ENCODE measurements at places on chromosomes 7 and 10.
A peak's percentile ranks its signal among the peaks of the same experiment; 100 is the strongest.

- no peak for DNase-seq
These were observed 45.5 kb upstream of the MGMT start for GRCh38 chr10:129421399-129422010.

DNA sequence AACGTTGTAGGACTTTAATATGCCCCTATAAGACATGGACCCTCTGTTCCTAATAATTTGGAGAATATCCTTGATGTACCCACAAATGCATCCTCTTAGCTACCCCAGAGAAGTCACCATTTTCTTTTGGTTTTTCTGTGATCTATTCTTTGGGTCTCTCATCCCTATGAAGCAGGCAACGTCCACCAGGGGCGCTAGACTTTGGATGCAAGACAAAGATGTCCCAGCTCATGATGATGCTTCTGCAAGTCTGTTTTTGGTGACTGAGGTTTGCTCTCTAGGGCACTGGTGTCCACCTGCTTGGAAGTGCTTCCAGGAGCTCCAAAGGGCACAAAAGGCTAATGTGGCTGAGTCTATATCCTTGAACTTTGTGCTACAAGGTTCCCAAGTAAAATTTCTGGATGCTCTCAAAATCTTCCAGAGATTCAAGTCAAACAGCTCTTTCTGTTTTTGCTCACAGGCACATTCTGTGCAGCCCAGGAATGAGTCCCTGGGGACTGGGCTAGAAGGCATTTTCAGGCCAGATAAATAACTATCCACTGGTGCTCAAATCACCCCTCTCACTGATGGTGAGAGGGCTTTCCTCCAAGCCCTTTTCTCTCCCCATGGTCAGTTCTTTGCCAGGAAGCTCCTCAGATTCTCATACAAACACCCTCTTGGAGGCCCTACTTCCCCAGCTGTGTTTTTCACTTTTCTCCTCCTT is 166.4 kb downstream of the C7orf25 start:
- peak; percentile 23 for DNase-seq

DNA sequence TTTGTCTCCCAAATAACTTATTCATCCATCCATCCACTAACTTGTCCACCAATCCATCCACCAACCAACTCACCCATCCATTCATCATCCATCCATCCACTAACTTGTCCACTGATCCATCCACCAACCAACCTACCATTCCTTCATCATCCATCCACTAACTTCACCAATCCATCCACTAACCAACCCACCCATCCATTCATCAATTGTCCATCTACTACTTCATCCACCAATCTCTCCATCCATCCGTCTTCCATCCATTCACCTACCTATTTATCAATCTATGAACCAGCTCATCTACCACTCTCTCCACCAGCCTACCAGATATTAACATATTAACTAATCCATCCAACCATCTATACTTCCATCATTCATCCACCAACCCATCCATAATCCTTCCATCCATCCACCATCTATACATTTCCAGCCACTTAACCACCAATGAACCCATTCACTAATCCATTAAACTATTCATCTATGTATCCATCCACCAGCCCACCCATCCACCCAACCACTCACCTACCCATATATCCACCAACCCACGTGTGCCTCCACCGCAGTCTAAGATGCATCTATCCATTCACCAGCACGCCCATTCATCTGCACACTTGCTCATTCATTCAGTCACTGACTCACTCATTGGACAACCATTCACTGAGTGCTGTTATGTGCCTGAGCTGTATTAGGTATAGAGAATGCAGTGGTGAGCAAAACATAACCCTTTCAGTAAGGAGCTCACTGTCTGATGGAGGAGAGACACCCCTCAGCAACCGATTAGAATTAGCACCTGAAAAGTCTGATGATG is 19.8 kb upstream of the TBL2 start:
- no peak for DNase-seq

GRCh38 chr7:99132595-99133321 is 11.2 kb downstream of the SMURF1 start:
- no peak for DNase-seq

DNA sequence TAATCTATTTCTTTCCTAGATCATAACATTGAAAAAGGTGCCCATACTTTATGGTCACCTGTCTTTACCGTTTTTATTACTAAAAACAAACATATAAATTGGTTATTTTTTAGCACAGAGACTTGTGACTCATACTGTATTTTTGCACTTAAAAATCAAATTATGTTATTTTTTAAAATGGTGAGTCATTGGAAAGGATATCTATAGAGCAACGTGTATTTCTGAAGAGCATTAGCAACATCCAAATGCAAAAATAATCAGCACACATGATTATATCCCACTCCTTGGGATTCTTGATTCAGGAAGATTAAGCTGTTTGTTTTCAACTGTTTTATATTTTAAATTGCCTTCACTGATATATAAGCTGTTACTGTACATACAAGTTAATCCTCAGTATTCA is 40.7 kb upstream of the FMC1 start:
- no peak for DNase-seq

DNA sequence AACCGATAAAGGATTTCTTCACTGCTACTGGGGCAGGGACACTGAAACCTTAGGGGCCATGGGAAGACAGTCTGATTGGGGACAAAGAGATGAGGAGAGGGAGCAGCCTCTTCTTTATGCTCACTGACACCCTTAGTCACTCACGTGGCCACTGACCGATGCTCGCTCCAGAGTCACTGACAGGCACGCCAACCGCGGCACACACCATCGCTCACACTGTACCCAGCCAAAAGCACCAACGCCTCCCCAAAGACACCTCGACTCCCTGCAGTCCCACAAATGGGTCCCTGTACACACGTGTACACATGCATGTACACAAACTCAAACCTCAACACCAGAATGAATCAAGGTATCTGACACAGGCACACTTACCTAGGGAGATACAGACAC is 35.3 kb upstream of the SLF2 start:
- DNase-seq, result no peak

DNA sequence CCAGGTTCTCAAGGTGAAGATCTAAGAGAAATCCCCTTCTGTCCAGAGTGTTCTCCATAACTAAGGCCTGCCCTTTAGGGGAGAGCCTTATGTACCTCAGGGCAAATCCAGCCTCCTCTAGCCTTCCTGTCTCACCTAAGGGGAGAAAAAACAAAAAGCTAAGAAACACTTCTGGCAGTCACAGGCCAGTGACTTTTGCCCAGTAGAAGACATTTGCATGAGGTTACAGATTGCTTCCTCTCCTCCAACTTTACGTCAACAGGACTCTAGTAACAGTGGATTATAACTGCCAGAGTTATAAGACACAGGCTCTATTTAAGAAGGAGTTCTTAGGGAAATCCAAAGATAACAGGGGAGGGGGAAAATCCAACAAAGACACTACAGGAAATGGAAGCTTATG is 15.9 kb upstream of the FAM241B start:
- no peak for DNase-seq

- DNase-seq, result no peak
These were observed 335.2 kb upstream of the NPSR1 start for GRCh38 chr7:34322841-34323240.

- no peak for DNase-seq
These were observed 47.8 kb downstream of the FAM20C start for GRCh38 chr7:240146-240676.

GRCh38 chr7:105205592-105206237 is 183.0 kb downstream of the SRPK2 start:
- no peak for DNase-seq

GRCh38 chr7:115476671-115477181 is 553.8 kb downstream of the TFEC start:
- DNase-seq, result no peak

- DNase-seq, result peak; percentile 71
These were observed 6.9 kb upstream of the CREB3L2 start for GRCh38 chr7:138008588-138009349.

GRCh38 chr7:110877016-110877415 is 213.9 kb upstream of the LRRN3 start:
- no peak for DNase-seq

DNA sequence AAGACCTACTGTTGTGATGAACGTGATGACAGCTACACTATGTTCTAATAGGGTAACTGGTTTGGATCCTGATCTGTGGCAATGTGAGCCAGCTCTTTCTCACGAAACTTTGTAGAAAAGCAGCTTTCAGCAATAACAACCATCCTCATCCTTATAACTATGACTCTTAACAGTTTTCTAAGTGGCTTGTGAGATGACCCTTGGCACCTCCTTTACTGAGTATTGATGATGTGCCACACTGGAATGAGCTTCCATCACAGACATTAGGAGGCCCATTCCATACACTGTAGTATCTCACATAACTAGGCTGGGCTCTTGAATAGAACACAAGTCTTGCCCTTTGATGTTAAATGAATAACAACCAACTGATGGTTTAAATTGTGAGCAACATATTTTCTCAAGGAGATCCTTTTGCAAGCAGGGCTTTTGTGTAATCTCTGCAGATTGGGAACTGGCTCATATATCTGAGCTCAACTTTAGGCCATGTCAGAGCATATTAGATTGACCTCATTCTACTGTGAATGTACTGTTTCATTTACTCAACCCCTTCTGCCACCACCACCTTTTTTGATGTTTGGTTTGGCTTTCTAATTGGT is 46.4 kb downstream of the MYPN start:
- no peak for DNase-seq

GRCh38 chr7:98520356-98520951 is 96.6 kb upstream of the NPTX2 start:
- DNase-seq, result no peak

DNA sequence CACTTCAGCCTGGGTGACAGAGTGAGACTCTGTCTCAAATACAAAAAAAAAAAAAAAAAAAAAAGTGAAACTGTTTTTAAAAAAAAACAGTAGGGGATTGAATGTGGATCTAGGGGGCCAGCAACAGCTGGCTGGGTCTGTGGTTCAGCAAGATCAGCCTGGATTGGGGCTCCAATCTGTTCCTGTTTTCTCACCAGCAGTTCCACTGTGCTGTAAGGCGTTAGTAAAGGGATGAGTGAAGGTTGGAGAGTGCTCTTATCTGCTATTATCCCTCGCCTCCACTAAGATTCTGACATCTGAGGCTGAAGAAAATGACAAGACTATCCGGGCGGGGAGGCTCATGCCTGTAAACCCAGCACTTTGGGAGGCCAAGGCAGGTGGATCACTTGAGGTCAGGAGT is 41.6 kb upstream of the GTF2IRD1 start:
- peak; percentile 54 for DNase-seq

DNA sequence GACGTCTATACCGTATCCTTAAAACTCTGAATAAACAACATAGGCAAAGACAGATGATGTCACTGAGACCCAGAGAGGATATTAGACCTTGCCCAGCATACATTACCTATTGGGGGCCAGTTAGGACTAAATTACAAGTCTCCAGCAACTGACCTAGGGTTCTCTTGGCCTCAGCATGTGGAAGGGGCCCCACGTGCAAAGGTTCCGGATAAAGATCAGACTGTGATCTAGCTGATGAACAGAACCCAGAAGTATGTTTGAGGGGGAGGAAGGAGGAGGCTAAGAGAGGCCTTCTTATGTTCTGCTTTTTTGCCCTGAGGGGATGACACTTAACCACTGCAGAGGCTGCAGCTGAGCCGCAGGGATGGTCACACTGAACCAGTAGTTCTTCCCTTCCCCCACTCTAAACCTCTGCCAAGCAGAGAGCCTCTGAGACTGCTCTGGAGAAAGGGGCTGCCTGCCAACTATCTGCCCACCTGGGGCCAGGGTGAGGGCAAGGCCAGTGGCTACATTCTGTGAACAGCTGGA is 24.0 kb upstream of the KMT2C start:
- DNase-seq, result peak; percentile 97

DNA sequence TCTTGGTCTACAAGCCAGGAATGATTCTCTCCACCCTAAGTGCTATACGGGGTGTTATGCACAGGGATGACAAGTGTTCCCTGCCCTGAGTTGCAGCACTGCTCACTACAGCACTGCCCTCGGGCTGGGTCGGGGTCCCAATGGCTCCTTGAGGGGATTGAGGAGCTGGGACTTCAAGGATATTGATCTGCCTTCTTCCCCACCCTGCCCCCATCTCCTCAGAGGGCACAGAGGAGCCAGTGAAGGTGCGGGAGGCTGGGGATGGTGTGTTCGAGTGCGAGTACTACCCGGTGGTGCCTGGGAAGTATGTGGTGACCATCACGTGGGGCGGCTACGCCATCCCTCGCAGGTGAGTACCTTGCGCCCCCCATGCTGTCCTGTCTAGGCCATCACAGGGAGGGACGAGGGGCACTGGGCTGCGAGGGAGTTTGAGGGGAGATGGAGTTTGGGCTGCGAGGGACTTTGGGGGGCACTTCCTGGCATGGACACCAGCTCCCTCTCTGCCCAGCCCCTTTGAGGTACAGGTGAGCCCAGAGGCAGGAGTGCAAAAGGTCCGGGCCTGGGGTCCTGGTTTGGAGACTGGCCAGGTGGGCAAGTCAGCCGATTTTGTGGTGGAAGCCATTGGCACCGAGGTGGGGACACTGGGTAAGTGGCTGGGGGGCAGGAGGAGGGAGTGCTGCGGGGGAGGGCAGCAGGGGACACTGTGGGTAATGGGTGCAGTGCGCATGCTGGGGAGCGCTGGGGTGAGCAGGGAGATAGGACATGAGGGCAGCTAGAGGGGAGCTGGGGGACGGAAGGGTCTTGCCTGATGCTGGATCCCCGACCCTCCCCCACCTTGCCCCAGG is 10.3 kb downstream of the FLNC start:
- DNase-seq, result no peak

DNA sequence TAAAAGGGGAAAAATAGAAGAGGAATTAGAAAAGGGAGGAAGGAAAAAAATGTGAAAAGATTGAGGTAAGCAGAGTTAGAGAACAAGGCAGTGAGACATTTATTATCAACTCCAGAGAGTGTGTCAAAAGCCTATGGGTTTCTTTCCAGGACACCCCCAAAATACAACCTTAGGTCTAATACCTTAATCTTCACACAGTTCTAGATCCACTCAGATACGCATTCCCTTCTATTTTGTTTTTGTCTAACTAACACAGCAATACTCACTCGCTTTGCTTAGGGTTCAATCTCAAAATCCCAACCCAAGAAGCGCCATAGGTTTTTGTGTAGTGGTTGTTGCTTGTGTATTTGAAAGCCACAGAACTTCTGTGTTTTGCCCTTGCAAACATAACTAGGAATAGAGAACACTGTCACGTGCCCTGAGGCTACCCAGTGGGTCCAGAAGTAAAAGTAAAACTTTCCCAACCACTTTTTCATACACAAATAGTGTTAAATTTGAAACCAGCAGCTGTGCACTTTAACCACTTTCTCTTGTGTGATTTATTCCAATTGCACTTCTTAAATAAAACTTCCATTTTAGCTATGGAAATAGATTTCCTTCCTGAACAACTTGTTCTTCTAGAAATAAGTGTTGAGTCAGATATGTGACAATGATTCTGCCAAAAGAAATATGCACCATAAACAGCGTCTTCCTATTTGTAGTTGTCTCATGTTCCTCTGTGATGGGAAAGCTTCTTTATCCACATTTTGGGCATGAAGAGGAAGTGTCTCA is 414.7 kb upstream of the GHITM start:
- DNase-seq, result no peak

Measured in KBM-7 (cell line).